ENCODE measurements at places on chromosomes 6 and 20.

DNA sequence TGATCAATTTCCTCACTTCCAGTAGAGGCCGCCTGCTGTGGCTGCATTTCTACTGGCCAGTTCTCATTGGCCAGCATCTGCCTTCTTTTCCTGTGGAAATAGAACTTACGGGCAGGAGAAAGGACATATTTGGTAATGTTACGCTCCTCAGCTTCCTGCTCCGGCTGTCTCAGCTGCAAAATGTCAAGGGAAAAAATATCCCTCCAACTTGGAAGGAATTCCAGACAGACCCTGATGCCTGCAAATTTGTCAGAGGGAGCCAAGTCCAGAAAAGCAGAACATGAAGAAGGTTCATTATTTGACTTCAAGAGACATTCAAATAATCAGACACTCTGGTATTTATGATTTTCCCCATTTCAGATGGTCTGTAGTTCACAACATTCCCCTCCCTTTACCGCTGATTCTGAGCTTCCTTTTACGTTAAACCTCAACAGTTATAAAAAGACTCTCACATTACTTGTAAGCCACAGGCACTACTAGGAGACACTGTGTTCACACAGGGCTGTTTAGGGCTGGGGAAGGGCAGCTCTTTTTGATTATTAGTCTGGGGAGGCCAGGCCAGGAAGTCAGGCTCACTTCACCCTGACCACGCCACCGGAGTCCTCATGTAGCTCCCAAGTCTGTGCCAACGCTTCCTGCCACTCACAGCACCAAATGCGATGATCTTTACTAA is 179.6 kb upstream of the CCN2 start:
- no peak for DNase-seq

DNA sequence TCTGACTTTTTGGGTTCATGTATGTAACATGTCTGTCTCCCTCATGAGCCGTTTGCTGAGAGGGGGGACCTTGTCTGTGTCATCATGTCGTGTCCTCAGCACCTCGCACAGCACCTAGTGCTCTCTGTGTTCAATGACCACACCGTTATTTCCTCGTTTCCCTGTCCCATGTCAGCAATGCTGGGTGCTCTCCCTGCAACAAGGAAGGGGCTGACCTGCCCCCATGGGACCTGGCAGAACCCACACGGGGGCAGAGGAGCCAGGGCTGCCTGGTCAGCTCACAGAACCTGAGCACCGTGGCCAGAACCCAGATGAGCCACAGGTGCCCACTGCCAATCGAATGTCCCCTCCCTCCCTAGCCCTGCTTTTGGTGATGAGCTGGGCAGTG is 7.3 kb downstream of the ADA start:
- no peak for DNase-seq

GRCh38 chr6:51199105-51199552 is 380.5 kb downstream of the TFAP2B start:
- no peak for DNase-seq

DNA sequence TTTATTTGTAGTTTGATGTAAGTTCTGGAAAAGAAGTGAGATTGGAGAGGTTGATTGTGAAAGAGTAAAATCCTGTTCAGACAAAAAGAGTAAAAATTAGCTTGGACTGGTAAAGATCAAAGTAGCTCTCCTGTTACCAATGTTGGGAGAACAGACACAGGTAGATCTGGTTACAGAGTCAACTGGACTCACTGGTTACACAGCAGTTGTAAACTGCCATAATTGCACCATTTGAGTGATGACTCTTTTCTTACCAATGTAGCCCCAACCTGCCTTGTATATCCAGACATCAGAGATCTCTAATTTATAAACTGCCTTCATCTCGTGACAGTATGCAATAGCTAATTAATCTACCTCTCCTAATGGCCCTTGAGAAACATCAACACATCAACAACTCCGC is 165.6 kb upstream of the PRSS16 start:
- no peak for DNase-seq

GRCh38 chr6:52389626-52390360 is 27.8 kb downstream of the PAQR8 start:
- DNase-seq: no peak

DNA sequence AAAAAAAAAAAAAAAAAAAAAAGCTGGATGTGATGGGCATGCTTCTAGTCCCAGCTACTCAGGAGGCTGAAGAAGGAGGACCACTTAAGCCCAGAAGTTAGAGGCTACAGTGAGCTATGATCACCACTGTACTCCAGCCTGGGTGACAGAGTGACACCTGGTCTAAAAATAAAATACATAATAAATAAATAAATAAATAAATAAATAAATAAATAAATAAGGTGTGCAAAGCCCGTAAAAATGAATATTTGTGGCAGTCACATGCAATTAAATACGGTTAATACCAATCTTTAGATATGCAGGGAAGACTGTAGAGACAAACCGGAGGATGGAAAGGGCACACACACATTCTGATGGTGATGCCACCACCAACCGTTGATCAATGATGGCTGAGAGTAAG is 26.2 kb downstream of the IL22RA2 start:
- no peak for DNase-seq

- DNase-seq: no peak
Measured at GRCh38 chr6:63268574-63268973, 51.2 kb downstream of the LGSN start.

DNA sequence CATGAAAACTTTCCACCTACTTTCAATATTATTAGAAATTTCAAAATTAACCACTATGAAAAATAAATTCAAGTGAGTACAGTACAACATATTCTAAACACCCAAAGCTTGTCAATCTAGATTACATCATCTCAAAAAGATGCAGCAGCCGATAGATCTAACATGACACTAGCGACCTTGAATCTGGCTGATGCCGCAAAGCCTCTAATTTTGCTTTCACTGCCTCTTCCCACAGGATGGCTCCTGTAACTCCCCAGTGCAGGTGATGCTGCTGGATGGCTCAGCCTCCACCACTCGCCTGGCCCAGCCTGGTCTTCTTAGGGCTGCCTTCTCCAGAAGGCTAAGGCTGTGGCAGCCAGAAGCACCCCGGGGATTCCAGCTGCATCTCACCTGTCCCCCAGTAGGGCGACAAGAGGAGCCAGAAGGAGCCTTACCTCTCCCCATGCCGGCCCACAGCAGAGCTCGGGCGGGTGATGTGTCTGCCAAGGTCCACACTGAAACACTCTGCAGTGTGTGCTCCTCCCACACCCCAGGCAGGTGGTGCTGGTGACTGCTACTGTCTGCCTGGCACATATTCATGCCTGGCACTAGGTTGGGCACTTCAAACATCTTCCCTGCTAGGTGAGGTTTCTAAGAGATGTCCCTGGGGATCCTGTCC is 82.1 kb downstream of the SLC23A2 start:
- no peak for DNase-seq

DNA sequence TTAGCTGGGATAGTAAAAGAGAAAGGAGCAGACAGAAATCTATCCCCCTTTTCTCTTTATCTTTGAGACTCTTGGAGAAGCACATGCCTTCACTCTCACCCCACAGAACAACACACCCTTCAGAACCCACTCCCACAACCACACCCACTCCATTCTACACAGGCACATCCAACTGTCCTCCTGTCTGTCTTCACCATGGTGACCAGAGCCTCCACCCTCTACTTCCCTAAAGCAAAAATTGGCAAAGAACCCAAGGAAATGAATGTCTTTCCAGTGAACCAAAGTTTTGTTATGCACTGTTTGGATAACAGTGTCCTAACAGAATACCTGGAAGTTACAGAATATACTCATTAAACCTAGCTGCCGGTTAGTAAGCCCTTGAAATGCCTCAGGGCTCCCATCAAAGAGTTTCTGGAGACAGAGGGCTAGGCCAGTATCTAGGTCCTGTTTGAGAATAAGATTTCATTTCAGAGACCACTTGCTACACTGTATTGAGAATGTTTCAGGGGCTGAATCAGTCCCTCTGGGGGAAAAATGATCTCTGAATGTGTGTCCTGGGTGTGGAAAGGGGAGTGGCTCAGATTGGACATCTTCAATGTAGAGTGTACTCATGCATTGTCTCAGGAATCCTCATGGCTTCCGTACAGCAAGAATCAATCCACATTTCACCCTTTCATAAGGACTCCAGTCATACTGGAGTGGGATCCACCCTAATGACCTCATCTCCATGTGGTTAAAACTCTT is 101.1 kb downstream of the LY86 start:
- DNase-seq: no peak

- peak; percentile 12 for DNase-seq
Measured at GRCh38 chr6:162251257-162251656, 476.3 kb downstream of the PRKN start.

DNA sequence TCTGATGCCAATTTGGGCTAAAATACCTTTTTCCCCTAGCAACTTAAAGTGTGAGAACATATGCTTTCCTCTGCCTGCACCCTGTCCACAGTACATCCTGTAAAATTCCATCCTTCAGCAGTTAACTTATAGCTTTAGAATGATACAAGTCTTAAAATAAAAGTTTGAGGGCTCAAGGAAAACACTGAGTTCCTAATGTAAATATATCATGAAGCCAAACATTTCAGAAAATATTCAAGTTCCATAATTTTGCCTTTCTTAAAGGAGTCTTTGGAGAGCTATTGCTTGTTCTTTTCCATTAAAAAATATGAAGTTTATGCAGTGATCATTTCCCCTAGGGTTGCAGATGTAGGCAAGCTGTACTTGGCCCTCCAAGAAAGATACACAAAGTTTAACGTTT is 303.8 kb downstream of the COL12A1 start:
- no peak for DNase-seq

DNA sequence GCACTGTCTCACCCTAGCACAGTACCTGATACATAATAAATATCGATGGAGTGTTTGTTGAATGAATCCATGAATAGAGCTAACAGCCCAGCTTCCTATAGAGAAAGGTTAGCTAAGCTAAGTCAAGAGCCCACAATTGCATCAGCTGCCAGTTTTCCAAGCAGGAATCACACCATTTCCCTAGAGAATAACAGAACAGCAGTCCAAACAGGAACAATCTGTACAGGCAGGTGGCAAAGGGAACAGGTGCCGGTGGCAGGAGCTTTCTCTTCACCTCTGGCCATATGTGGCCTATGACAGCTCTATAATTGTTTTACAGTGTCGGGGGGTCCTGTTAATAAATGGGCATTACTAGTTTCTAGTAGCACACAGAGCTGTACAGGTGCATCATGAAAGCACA is 38.8 kb downstream of the ISM1 start:
- DNase-seq: no peak

- DNase-seq: peak; percentile 56
Measured at GRCh38 chr6:46325561-46326530, 155.1 kb upstream of the ENPP5 start.

GRCh38 chr6:145067430-145067829 is 667.9 kb downstream of the EPM2A start:
- no peak for DNase-seq

DNA sequence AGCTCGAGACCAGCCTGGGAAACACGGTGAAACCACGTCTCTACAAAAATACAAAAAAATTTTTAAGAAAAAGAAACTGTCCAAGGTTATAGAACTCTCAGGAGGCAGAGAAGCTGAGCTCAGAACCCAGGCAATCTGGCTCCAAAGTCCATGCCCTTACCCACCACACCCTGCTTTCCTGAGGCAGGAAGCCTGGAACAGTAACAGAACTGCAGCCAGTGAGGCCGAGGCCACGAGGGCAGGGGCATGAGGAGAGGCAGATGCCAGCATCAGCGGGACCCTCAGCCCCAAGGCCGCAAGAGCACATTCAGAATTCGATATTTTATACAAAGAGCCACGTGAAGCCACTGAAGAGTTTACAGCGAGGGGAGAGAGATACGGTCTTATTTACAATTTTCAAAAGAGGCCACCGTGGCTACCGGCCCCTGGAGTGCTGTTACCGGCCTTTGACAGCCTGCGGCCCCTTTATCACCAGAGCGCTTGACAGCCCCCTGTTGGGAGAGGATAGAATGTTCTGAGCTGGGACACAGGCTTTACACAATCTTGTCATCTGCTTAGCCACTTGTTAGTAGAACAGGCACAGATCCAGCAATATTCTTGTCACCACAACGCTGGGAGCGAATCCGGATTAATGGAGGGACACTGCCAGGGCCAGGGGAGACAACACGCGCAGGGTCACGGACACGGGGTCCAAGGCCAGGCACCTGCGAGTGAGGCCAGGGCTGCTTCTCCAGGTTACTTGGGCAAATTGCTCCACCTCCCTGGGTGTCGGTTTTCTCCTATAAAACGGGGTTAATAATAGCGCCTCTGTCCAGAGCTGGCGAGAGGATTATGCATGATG is 5.6 kb downstream of the SPATA2 start:
- peak; percentile 75 for DNase-seq

- DNase-seq: no peak
Measured at GRCh38 chr6:84953111-84953755, 188.8 kb upstream of the TBX18 start.

DNA sequence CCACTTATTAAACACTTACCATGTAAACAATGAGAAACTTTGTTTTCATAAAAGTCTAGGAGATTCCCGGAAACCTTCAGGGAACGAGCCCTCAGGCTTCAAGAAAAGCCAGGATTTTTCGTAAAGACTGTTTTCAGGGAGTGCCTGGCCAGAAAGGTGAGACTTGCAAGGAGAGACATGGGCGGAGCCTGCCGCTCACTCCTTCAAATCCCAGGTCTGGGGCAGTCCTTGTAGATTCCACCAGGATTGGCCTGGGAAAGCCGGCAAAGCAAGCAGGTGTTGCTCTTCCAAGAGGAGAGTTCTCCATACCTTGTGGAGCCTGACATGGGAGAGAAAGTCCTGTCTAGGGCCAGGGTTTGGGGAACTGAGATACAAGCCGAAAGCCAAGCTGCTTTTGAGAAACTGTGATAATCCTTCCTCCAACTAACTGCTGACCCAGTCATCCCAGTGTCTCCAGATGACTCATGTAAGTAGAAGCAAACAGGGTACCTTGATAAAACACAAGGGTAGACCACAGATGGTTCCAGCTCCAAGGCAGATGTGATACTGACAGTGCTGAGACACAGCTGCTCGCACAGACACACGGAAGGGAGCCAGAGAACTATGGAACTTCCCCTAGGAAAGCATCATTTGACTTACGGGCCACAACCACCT is 69.4 kb upstream of the NAA20 start:
- no peak for DNase-seq

DNA sequence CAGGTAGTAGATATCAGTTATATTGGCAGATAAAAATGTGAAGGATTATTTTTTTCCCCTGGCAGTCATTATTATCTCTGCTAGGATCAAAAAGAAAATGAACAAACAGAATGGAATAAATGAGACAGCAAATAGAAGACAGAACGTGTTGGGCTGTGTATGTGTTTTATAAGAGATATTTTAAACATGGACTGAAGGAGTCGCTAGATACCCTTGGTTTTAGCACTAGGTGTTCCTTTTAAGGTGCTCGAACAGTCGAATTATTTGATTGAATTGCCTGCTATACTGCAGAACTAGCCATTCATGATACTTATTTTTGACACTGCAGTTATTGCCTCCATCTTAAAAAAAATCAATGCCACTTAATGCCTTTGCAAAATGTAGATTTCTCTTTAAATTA is 3.7 kb downstream of the GRIK2 start:
- DNase-seq: no peak

- DNase-seq: no peak
Measured at GRCh38 chr6:149094156-149094555, 223.4 kb upstream of the TAB2 start.

Measured in HEK293T (cell line).